ENCODE measurements at places on chromosomes 12 and 14.

DNA sequence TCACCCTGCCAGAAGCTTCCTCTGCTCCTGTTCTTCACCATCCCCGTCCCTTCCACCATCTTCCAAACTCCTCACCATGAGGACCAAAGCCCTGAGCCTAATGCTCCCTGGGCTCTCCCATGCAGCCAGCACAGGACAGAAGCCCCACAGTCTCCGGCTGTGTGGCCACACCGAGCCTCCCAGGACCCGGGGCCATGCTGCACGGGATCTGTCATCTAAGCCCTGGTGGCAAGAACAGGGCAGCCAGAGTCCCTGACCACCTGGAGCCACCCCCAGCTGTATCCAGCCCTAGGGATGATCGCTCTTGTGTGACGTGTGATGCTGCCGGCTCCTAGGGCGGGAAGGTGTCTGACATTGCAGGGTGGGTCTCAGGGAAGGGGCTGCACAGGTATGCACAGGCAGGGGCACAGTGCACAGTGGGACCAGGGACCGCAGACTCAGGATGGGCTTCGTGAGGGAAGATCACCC is 8.1 kb downstream of the TMEM179 start:
- DNase-seq = no peak

DNA sequence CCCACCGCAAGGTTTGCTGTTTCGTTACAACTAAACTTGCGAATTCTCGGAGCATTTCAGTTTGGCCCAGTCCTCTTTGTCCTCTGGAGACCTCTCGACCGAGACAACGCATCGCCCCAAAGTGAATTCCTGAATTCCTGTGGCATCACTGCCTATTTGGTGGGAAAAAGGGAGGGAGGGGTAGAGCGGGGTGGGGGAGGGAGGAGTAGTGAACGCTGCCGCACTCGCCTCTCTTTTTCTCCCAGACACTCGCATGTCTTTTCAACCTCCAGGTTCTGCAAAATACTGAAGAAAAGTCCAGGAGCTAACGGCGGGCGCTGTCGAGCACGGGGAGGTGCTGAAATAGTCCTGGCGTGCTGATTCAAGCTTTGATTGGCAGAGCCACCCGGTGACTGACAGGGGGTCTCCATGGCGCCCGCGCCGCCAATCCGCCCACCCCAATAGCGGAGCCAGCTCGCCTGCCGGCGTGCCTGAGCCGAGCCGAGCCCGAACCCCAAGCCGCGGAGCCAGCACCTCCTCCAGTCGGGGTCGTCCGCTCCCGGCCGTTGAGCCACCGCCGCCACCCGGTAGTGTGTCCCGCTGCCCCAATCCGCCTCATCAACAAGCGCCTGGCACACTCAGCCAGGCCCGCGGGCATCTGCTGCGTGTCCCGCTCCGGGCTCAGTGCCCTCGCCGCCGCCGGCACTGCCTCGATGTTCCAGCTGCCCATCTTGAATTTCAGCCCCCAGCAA is at the start of gene SIX6:
SIX6 (plus strand) TSS at position 440 of the 731 bp plus-strand sequence; CDS start at position 693, 253 bp downstream.
- DNase-seq = no peak

DNA sequence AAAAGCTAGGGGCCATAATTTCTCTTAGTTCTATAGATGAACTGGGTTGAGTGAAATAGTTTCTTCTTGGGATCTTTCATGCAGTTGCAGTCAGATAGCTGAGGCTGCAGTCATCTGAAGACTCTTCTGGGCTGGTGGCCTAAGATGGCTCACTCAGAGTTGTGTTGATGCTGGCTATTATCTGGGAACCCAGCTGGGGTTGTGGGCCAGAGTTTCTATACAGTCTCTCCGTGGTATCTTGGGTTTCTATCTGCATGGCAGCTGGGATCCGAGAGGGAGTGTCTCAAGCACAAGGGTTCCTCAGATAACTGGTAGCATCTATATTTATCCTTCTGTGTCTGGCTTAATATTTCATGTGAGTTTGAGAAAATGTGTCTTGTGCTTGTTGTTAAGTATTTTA is 21.1 kb downstream of the AVPR1A start:
- no peak for DNase-seq

GRCh38 chr12:30546121-30546520 is 149.5 kb downstream of the IPO8 start:
- no peak for DNase-seq

GRCh38 chr14:69699748-69700303 is 67.1 kb upstream of the SRSF5 start:
- no peak for DNase-seq

DNA sequence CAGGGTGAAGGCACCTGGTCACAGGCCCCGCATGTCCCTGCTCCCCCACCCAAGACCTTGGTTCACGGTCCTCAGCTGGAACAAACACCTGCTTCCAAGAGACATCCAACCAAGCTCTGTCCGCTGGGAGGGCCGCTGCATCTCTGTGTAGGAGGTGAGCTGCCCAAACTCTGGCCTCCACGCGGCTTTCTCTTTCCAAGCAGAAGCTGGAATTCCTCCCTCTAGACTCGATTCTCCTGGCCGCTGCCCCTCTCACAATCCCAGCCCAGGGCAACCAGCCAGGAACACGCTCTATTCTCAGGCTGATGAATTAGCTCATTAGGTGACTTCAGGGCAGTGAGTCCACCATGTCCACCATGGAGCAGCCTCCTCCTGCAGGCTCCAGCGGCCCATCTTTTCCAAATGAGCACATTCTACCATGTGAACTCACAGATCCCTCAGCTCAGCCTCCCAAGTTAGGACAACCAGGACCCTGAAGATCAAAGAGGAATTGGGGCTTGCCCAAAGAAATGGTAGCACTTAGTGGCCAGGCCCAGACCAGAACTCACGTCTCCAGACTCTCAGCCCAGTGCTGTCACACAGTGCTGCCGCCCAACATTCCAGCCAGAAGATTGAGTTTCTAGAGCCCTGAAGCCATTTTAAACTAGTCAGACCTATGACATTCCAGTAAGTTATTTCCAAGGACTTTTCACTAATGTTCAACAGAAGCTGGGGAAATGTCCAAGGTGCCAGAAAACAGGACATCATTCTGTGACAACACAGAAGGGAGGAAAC is 146.6 kb downstream of the ANO2 start:
- no peak for DNase-seq

DNA sequence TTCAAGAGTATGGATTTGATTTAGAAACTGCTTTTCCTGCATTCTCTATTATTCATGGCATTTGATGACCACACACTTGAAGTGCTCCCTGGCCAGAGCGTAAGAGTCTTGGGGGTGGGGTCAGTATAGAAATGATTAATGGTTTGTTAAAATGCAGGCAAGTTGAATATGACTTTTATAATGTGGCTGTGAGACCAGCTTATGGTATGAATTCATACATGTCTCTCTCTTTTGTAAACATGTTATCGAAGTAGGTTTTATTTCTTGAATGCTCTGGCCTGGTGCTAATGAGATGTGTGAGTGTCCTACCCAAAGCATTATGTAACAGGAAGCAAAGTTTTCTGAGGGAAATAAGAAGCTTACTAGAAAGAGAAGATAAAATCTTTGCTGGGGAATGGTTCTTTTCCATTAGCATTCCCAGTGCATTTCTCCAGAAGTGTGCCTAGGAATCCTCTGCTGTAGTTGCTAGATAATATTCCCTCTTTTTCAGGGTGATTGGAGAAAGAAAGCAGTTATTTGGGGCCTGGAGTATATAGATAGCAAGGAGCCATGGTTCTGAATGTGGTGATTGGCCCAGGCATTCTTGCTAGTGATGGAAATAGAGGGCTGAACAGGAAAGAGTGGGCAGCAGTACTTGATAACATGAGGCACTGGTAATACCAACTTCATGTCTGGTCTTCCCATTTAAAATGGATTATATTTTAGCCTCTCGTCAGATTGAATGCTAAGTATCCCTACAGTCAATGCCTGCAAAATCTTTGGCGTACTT is 289.7 kb downstream of the RAD51B start:
- DNase-seq = no peak

GRCh38 chr12:80925237-80925636 is 12.5 kb downstream of the LIN7A start:
- no peak for DNase-seq

- no peak for DNase-seq
These were observed 59.6 kb downstream of the CACNA1C start for GRCh38 chr12:2112401-2112800.

- DNase-seq = no peak
These were observed 219.8 kb downstream of the SLC41A2 start for GRCh38 chr12:104738331-104738730.

- no peak for DNase-seq
These were observed 87.5 kb downstream of the SETD3 start for GRCh38 chr14:99393059-99393655.

GRCh38 chr14:61609884-61610283 is 85.4 kb upstream of the HIF1A start:
- DNase-seq = no peak

DNA sequence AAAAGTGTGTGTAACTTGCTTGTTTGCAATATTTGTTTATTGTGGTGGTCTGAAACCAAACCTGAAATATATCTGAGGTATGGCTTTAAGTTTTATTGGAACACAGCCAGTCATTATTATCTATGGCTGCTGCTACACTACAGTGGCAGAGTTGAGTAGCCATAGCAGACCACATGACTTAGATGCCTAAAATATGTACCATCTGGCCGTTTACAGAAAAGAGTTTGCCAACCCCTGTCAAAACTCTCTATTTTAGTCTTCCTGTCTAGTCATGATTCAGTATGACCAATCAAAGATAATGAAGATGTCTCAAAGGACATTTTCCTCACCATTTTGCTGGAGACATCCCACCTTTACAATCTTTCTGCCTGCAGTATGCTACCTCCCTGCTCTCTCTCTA is 242.3 kb downstream of the ANO6 start:
- no peak for DNase-seq

- DNase-seq = peak; percentile 44
These were observed 39.7 kb downstream of the KRT80 start for GRCh38 chr12:52151837-52152783.

- no peak for DNase-seq
These were observed 196.8 kb downstream of the RBM19 start for GRCh38 chr12:113769305-113769704.

DNA sequence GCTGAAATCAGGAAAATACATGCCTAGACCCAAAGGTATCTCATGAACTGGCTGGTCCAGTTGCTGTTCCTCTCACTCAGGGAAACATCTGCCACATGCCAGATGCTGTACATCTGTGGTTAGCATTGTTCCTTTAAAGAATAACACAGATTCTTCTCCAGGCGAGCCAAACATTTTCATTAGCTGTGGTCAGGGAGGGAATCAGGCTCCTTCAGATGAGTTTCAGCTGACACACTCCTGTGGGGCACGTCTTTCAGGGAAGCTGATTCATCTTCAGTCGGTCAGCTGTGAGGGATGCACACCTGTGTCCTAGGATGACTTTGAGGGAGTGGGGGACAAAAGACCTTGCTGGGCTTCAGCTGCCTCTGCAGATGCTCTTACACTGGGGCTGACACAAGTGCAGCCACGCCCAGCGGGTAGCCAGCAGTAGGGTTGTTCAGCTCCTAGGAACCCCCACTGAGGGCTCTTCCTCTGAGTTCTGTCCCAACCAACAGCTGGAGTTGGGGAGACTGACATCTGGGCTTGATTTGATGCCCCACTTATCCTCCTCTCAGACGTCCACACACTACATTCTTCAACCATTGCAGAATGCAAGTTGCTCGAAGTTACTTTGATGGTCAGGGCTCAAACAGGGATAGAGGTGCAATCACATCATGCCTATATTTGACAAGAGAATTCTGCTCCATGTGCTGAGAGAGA is 155.0 kb downstream of the NUAK1 start:
- no peak for DNase-seq

All from stimulated activated CD8-positive, alpha-beta memory T cell treated with anti-CD3 and anti-CD28 coated beads, Interleukin-4, amount 100 ng/mL, for 1 hour (primary cell).